ENCODE measurements at places on chromosomes 6 and 20.

GRCh38 chr6:168158213-168158979, 79.4 kb upstream of the FRMD1 start:
- no peak for DNase-seq

DNA sequence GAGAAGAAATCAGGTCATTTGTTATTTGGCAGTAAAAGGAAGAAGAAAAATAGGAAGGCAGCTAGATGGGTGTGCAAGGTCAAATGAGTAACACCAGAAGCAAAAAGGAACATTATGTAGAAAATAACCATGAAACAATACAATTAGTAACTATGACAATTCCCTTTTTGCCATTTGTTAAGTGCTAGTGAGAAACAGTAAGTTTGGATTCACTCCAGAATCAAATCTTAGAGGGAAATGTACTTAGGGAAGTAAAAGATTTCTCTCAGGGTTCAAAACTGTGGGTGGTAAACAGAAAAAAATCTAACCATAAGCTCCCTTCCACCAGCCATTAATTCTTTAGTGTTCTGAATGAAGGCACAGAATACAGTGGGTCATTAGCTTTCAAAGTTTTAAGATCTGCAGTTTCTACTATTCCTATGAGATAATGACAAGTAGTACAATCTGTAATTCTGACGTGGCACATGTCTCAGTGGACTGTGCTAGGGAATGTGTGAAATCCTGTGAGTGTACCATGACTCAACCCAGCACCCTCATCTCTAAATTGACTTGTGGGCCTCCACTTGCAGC, 17.1 kb downstream of the REPS1 start:
- no peak for DNase-seq

GRCh38 chr6:43334466-43335095, 26.0 kb upstream of the CRIP3 start:
- DNase-seq, result no peak

DNA sequence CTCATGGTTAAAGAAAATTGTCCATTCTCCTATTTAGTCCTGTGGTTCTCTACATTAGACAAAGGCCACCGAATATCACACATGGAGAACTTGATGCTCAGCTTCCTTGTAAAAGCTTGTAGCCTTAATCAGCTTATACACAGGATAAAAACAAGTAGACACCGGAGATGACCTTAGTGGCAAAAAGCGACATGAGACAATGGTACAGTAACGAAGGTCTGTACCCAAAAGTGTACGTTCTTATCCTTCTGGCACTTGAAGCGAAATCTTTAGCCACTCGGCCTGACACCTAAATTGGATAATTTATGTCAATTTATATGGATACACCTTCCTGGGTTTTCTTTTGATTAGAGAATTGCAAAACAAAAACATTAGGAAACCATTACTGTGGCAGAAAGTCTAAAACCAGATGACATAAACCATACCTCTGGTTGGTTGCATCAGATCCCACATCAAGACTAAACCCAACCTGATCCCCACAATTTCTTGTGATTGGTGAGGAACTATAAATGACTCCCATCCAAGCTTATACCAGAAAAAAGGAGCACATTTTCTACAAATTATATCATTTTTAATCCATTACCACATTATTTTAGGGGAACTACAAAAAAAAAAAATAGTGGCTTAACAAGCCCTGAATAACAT, 6.1 kb downstream of the RBM39 start:
- no peak for DNase-seq

- peak; percentile 27 for DNase-seq
Observed at GRCh38 chr6:134247231-134247833, 70.6 kb downstream of the SGK1 start.

DNA sequence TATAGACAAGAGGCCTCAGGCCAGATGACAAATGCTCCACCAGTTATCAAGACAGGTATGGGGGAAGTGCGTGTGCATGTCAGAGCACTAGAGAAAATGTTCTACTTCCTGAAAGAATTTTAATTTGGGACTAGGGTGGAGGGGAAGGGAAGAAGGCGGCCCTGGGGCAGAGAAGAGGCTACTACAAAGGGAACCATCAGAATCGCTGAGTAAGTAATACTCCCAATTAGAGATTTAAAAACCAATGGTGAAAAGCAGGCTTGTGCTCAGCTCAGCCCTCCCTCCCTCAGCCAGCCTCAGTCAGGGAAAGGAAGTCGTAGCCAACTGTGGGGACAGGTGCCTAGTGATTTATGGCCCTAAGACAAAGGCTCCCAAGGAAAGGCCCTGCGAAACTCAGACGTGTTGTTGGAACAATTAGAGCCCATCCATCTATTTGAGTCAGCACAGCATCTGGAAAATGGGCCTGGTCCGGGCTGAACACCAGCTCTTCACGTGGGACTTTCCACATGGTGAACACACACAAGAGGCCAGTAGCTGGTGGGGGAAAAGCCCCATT, 15.0 kb upstream of the MAFB start:
- no peak for DNase-seq

GRCh38 chr6:139142262-139142661, 7.4 kb downstream of the HECA start:
- no peak for DNase-seq

GRCh38 chr6:7218406-7218988, 94.5 kb downstream of the SSR1 start:
- no peak for DNase-seq

DNA sequence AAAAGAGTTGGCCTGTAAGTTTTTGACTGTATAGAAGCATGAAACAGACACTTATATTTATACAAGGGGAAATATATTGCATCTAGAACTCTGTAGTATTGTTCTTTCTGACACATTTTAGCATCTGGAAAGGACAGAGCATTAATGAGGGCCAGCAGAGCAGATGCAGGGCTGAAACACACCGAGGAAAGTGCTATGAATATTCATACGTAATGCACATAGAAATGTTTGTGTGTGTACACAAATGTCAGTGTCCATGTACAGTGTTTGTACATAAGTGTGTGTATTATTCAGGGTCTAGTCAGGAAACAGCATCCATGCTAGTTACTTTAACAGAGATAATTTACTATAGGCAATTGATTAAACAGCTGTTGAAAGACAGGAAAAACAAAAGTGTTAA, 146.5 kb upstream of the DTNBP1 start:
- no peak for DNase-seq

DNA sequence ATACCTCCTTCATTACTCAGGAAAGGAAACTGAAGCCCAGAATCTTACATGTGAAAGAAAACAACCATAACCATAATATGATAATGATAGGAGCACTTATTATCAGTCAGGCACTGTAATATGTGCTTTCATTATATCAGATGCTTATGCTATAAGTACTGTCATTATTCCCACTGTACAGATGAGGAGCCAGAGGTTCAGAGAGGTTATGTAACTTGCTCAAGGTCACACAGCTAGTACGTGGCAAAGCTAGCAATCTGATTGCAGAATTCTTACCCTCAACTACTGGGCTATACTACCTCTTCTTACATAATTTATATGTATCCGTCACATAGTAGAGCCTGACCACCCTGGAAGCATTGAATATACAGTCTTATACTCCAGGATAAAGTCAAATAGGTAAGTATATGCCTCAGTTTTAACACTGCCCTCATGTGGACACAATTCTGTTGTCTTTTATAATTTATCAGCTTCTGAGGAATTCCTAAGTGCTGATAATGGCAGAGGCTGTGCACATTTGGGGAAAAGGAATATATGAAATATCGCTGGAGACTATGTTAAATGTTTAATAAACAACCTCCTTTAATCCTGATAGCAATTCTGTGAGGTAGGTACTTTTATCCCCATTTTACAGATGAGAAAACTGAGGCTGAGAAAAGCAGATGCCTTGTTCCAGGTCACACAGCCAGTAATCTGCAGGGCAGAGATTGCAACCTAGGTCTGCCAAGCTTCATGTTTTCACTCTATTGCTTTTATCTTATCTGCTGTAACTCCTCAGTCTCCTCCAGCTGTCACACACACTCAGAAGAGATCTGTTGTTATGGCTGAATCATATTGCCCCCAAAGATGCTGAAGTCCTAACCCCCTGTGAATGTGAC, 13.4 kb downstream of the BCAS1 start:
- no peak for DNase-seq

DNA sequence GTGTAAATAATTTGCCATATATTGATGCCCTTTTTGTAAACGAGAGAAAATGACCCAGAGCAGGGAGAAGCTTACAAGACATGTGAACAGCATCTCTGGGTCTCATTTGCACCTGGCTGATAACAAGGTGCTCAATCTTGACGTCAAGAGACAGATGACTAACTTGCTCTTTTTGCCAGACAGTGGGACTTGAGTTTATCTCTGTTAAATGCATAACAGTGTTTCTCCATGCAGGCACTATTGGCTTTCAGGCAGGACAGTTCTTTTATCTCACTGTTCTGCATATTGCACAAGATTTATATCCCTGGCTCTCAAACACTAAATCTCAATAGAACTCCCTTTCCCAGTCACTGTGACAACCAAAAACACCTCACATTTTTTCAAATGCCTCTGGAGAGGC, 56.4 kb downstream of the RFX6 start:
- DNase-seq, result no peak

DNA sequence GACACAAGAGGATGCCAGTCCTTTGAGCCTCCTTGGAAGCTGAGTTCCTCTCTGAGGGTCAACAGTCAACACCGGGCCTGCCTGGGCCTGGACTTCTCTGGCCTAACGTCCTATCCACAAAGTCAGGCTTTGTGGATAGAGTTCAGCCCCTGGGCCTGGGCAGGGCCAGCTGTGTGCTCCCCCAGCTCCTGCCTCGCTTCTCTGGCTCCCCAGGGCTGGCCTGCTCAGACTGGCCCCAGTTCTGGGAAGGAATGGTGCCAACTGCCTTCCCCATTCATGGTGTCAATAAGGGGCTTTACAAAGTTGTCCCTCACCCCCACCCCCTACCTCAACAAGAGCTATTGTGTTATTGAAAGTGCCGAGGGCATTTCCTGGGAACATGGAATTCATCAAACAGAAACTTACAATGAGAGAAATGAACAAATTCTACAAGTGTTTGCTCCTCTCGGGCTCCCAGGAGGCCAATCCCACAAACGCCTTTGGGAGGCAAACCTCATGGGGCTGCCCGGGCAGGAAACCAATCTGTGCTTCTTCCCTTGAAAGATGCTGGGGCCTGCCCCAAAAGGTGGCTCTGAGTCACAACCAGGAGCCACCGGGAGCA, 26.5 kb upstream of the PPP1R14C start:
- no peak for DNase-seq

- no peak for DNase-seq
Observed at GRCh38 chr20:63701051-63701328, 4.5 kb downstream of the TNFRSF6B start.

DNA sequence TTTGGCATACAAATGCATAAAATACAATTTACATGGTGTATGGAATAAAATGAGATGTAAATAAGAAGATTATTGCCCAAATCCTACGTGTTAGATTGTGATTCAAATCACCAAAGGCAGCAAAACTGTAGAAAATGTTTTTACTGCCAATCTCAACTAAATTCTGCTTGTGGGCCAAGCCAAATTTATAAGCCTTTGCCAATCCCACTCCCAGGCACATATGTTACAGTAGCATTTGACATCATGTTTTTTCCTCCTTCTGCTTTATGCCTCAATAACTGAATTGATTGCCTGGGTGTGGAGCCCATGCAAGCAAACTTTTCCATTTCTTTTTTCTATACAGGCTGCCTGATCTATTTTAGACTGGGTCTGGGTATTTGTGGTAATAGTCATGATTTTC, 36.3 kb upstream of the LRRC1 start:
- no peak for DNase-seq

DNA sequence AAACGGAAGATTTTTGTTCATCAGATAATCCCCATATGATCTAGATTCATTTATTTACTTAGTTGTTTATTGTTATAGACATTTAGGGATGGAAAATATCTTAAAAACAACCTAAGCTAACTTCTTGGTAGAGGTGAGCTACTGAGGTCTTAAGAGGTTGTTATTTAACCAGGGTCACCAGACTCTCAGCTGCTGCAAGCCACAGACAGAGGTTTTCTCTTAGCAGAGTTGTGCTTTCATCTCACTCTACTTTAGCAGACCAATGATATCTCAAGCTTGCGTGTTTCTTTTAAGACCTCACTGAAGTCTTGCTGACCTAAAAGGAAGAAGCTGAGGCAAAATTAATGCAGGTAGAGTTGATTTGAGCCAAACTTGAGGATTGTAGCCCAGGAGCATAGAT, 43.6 kb downstream of the NCOA7 start:
- no peak for DNase-seq

GRCh38 chr6:123785039-123785438, 18.6 kb upstream of the NKAIN2 start:
- DNase-seq, result no peak

GRCh38 chr6:136975089-136975715, 53.1 kb downstream of the SLC35D3 start:
- no peak for DNase-seq

DNA sequence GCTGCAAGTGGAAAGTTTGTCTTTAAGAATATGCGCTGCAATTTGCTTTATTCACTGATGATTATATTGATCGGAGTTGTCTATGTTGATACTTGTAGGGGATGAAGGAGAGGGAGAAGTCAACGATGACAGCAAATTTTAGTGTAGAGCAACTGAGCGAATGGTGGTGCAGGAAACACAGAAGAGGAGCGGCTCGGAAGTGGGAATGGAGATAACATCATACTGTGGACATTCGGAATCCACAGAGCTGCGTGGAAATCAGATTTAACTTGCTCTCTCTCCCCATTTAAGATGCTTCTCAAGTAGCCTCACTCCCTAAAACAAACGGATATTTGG, 722 bp upstream of the TMEM14B start:
- no peak for DNase-seq

GRCh38 chr6:19812512-19813119, 24.6 kb upstream of the ID4 start:
- no peak for DNase-seq

- DNase-seq, result no peak
Observed at GRCh38 chr20:45052698-45053429, 48.1 kb downstream of the KCNS1 start.

DNA sequence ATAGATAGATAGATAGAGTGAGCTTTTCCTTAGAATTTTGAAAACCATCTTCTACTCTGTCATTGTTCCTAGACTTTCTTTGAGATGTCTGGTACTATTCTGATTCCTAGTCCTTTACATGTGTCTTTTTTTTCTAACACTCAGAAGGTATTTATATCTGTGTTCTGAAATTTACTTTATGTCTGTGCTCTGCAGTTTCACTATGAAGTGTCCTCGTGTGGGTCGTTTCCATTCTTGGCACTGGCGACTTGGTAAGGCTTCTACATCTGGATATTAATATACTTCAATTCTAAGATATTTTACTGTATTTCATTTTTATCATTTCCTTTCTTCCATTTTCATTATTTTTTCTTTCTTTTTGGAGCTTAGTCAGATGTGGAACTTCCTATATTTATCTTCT, 87.0 kb downstream of the FHL5 start:
- no peak for DNase-seq

GRCh38 chr6:89834884-89835792, 5.5 kb downstream of the CASP8AP2 start:
- DNase-seq, result peak; percentile 25

Measured in stimulated activated CD8-positive, alpha-beta memory T cell treated with anti-CD3 and anti-CD28 coated beads, Interleukin-2, amount 100 ng/mL, for 48 hours (primary cell).